ENCODE measurements at places on chromosomes 3 and 15. TPM values are rescaled to one million over a fixed set of nuclear protein-coding genes. Genes with fewer than 3 reads are reported as not detected.

POLR2H gene
- total RNA-seq: 58.7 TPM

CHRNB4 gene
- total RNA-seq: not detected

MYO1E gene
- 116 TPM for total RNA-seq

MKRN3 gene
- not detected for total RNA-seq

C3orf22 gene
- not detected for total RNA-seq

Measured in HFFc6 (cell line).